ENCODE measurements at places on chromosomes 11 and 22.

GRCh38 chr11:126495281-126496220, 140.1 kb downstream of the ST3GAL4 start:
- no peak for DNase-seq

GRCh38 chr11:1035577-1036283, 788 bp downstream of the MUC6 start:
- DNase-seq, result no peak

- peak; percentile 72 for DNase-seq
Observed at GRCh38 chr22:28813772-28814518, 13.6 kb upstream of the XBP1 start.

- no peak for DNase-seq
Observed at GRCh38 chr11:76339221-76339620, 41.7 kb downstream of the THAP12 start.

- no peak for DNase-seq
Observed at GRCh38 chr22:34102633-34103032, 182.4 kb upstream of the LARGE1 start.

- DNase-seq, result no peak
Observed at GRCh38 chr22:38017272-38017920, 33.0 kb upstream of the SOX10 start.

- DNase-seq, result no peak
Observed at GRCh38 chr11:112016088-112016764, 9.0 kb upstream of the DLAT start.

GRCh38 chr11:2097998-2098690, 41.0 kb downstream of the IGF2 start:
- no peak for DNase-seq

DNA sequence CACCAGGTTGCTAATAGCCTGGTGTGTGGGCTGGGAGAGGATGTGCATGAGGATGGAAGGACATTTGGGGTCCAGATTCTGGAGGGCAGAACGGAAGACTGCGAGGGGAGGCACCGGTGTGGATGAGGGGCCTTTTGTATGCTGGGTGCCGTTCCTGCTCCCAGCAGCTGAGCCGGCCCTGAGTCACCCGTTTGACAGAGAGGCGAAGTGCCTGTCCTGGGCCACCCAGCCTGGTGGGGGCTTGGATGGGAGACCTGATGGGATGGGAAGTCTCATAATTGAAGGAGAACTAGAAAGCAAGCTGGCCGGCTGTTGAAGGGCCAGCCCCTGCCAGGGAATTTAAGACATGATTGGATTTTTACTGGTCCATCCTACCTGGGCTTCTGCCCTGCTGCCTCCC, 10.8 kb downstream of the CACNA1I start:
- no peak for DNase-seq
